Uterine smooth muscle cell (primary cell): ENCODE measurements at places on chromosomes 5 and 9. TPM values are rescaled to one million over a fixed set of nuclear protein-coding genes. Genes with fewer than 3 reads are reported as not detected.

Gene RNF208
- total RNA-seq: 0.11 and 0.25 TPM in 2 replicates

Gene NPR3
- total RNA-seq: 3.9 and 17.8 TPM in 2 replicates

Gene NAIP
- 2.0 and 4.1 TPM in 2 replicates for total RNA-seq

Gene SMIM33
- not detected in 2 replicates for total RNA-seq

Gene EGFL7
- 7.2 and 12.2 TPM in 2 replicates for total RNA-seq

Gene NUP155
- 32.5 and 63.9 TPM in 2 replicates for total RNA-seq

Gene CLIC3
- total RNA-seq: 0.55 and 3.0 TPM in 2 replicates

Gene LCN15
- not detected in 2 replicates for total RNA-seq

Gene RFESD
- total RNA-seq: 3.5 and 4.0 TPM in 2 replicates

Gene UAP1L1
- total RNA-seq: 28.3 and 33.1 TPM in 2 replicates

Gene MYMK
- not detected in 2 replicates for total RNA-seq

Gene ANXA2R
- 2.1 and 2.4 TPM in 2 replicates for total RNA-seq

Gene GABRB2
- total RNA-seq: under 0.01 TPM in 2 replicates

Gene C5orf58
- not detected in 2 replicates for total RNA-seq

Gene THBS4
- total RNA-seq: 1.1 and 2.1 TPM in 2 replicates

Gene DOK3
- 0.62 and 1.3 TPM in 2 replicates for total RNA-seq

Gene SLC6A7
- total RNA-seq: under 0.01 TPM in 1 of 2 replicates, not detected in the other

Gene PAPPA
- total RNA-seq: 8.1 and 23.5 TPM in 2 replicates

Gene ADAMTS6
- 155 and 181 TPM in 2 replicates for total RNA-seq

Gene SOWAHA
- under 0.01 TPM in 1 of 2 replicates, not detected in the other for total RNA-seq

Gene LCN12
- 0.12 TPM in 1 of 2 replicates, not detected in the other for total RNA-seq

Gene IL9
- not detected in 2 replicates for total RNA-seq

Gene CD274
- 10.5 and 17.7 TPM in 2 replicates for total RNA-seq

Gene ADRB2
- total RNA-seq: 0.12 and 0.22 TPM in 2 replicates

Gene CDH9
- not detected in 2 replicates for total RNA-seq

Gene ESM1
- total RNA-seq: 84.6 and 212 TPM in 2 replicates

Gene IL7R
- 4.9 and 20.7 TPM in 2 replicates for total RNA-seq

Gene LCNL1
- 0.66 and 6.4 TPM in 2 replicates for total RNA-seq

Gene TIMD4
- not detected in 2 replicates for total RNA-seq

Gene GNPDA1
- total RNA-seq: 80.7 and 98.0 TPM in 2 replicates

Gene IRX2
- total RNA-seq: under 0.01 and 0.11 TPM in 2 replicates

Gene NR5A1
- not detected in 2 replicates for total RNA-seq

Gene RLN2
- total RNA-seq: 0.25 and 0.33 TPM in 2 replicates

Gene ZNF608
- total RNA-seq: 1.8 and 2.2 TPM in 2 replicates

Gene MLANA
- not detected in 2 replicates for total RNA-seq

Gene ZNG1C
- total RNA-seq: 26.2 and 34.0 TPM in 2 replicates

Gene ZNF354C
- total RNA-seq: 9.4 and 10.0 TPM in 2 replicates
